Activated CD8-positive, alpha-beta T cell treated with anti-CD3 and anti-CD28 coated beads for 36 hours (primary cell): ENCODE measurements at places on chromosomes 5 and 9. TPM values are rescaled to one million over a fixed set of nuclear protein-coding genes. Genes with fewer than 3 reads are reported as not detected.

Gene LMAN2
- total RNA-seq, result 79.9 TPM

Gene IL5
- 1.6 TPM for total RNA-seq

Gene CDKN2B
- not detected for total RNA-seq

Gene ZNF883
- total RNA-seq, result 1.1 TPM

Gene KIAA0825
- total RNA-seq, result 0.32 TPM

Gene CNTNAP3B
- total RNA-seq, result not detected

DNA sequence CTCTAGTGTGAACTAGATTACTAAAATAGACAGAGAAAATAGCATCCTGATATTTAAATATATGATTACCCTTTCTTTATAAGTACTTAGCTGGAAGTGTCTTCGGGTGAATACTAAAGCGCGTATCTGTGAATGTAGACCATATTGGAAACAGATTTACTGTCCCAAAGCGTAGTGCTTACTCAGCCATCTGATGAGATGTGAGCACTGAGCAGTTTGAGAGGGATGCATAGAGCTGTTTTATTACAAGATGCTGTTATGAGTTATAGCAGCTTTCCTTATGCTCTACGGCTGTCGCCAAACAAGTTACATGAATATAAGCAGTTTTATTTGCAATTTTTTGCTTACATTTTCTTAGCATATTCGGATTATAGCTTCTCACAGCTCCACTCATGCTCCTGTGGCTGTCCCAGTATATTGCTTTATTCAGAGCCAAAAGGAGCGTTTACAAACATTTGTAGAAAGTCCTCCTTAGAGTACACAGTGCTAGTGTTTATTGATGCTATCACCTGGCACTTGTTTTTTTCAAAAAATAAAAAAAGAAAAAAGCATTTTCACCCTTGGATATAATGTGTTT, 981.4 kb upstream of the WWC1 start:
- no peak overlapping the region for H3K27ac ChIP-seq
- H3K4me3 ChIP-seq, result no peak overlapping the region
- H3K27me3 ChIP-seq, result no peaks in the 10 kb centered on the region
- DNase-seq, result no peak

DNA sequence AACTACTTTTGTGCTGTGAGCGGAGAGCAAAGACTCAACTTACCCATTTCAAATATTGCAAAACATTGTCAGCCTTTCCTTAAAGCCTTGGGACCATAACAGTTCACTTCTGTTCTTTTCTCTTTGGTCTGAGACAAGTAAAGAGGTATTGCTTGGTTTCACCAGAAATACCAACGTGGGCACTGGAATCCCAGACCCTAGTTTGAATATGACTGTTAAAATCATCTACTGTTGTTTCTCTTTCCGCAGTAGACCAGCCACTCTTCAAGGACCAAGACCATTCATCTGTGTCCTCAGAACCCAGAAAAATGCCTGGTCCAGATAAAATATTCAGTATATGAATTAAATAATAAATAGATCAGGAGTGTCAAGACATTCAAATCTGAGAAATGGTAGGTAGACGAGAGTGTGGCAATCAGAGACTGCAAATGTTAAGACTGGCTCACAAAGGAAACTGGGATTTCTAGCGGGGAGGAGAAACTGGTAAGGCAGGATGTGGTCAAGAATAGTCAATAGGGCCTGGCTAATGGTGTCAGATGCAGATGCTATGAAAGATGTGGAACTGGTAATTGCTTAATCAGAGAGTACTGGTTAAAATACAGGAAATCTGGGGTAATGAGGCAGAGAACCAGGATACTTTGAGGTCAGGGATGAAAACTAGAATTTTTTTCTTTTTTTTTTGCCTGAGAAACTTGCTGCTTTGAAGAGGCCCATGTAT, 82.1 kb upstream of the IL33 start:
- H3K27ac ChIP-seq, result no peak overlapping the region
- peaks cover 9% of the 10 kb centered on the region for H3K27me3 ChIP-seq
- peaks cover 4% of the 10 kb centered on the region for H3K4me1 ChIP-seq
- no peak overlapping the region for H3K4me3 ChIP-seq
- no peaks in the 10 kb centered on the region for H3K36me3 ChIP-seq
- DNase-seq, result peak; percentile 5

- no peak overlapping the region for H3K4me3 ChIP-seq
- H3K36me3 ChIP-seq, result no peaks in the 10 kb centered on the region
- no peak for DNase-seq
- no peaks in the 10 kb centered on the region for H3K4me1 ChIP-seq
- H3K27me3 ChIP-seq, result peaks cover 12% of the 10 kb centered on the region
- no peak overlapping the region for H3K27ac ChIP-seq
Measured at GRCh38 chr5:169029037-169029436, 271.9 kb downstream of the SLIT3 start.

DNA sequence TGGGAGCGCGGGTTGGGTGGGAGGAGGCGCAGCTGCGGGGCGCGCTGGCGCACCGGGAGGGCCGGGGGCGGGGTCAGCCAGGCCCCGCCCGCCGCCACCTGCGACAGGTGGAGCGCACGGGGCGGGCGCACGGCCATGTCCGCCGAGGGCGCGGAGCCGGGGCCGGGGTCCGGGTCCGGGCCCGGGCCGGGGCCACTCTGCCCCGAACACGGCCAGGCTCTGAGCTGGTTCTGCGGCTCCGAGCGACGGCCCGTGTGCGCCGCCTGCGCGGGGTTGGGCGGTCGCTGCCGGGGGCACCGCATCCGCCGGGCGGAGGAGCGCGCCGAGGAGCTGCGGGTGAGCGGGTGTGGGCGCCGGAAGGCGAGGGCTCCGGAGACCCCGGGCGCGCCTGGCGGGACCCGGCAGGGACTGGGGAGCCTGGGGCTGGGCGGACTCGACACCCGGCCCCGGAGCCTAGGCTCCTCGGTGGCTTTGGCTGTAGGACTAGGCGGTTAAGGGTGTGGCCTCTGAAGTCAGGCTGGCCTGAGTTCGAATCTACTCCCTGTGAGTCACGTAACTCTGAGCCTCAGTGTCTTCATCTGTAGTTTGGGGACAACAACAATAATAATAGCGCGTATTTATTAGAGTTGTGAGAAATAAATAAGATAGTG, at the start of gene BSPRY:
TSS of gene BSPRY (plus strand) at position 97 of the 650 bp plus-strand sequence. CDS start at position 136, 39 bp downstream.
- DNase-seq, result peak; percentile 50
- H3K4me3 ChIP-seq, result peak within 1 kb of the TSS; percentile 78
- peaks cover 13% of the 10 kb centered on the region for H3K27me3 ChIP-seq
- H3K4me1 ChIP-seq, result peaks cover 39% of the 10 kb centered on the region
- no peaks in the 10 kb centered on the region for H3K36me3 ChIP-seq

GRCh38 chr5:72602696-72603685, 95.8 kb upstream of the ZNF366 start:
- peaks cover 2% of the 10 kb centered on the region for H3K27me3 ChIP-seq
- no peak overlapping the region for H3K27ac ChIP-seq
- DNase-seq, result no peak
- H3K4me3 ChIP-seq, result no peak overlapping the region
- no peaks in the 10 kb centered on the region for H3K36me3 ChIP-seq

DNA sequence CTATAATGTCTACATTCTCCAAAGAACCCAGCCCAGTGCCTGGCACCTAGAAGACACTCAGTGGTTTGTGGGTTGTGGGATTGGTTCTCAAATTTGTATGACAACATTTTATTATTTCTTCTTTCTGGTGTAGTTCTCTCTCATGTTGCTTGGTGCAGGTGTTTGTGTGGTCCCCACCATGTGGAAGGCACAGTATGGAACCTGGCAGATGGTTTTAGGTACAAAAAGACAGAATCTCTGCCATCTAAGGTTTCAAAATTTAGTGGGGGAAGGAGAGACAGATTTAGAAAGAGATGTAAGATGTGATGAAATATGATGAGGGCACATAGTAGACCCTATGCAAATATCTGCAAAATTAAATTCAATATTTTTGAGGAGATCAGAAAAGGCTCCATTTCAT, 323.8 kb downstream of the CDK5RAP2 start:
- no peak overlapping the region for H3K27ac ChIP-seq
- H3K4me1 ChIP-seq, result no peaks in the 10 kb centered on the region
- H3K36me3 ChIP-seq, result no peaks in the 10 kb centered on the region
- DNase-seq, result no peak

DNA sequence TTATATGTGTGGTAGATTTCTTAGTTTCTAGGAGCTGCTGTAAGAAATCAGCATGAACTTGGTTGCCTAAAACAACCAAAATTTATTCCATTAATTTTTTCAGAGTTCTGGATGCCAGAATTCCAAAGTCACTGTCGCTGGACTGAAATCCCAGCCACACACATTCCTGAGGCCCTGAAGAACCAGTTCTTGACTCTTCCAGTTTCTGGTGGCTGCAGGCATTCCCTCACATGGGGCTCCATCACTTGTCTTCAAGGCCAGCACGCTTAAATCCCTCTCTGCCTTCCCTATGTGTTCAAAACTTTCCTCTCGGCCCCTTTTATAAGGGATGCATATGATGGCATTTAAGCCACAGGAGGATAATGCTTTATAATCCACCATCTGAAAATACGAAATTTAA, 1237.5 kb upstream of the CDH9 start:
- no peaks in the 10 kb centered on the region for H3K27me3 ChIP-seq
- no peak overlapping the region for H3K4me3 ChIP-seq
- DNase-seq, result no peak
- H3K36me3 ChIP-seq, result no peaks in the 10 kb centered on the region

DNA sequence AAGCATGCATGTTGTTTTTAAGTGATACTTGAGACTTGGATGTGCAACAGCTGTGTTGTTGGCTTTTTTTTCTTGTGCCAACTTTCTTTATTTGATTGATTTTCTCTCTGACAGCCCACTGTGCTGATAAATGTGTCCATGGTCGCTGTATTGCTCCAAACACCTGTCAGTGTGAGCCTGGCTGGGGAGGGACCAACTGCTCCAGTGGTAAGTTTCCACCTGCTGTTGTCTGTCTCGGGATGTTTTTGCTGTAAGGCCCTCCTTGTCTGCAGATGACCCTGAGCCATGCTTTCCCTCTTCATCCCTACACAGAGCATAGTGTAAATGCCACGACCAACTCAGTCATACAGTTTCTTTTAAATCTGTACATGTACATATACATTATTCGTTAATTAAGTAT, 79.2 kb downstream of the MEGF10 start:
- H3K4me1 ChIP-seq, result peaks cover 2% of the 10 kb centered on the region
- no peaks in the 10 kb centered on the region for H3K36me3 ChIP-seq
- no peak for DNase-seq
- no peak overlapping the region for H3K27ac ChIP-seq
- no peak overlapping the region for H3K4me3 ChIP-seq
- peaks cover 14% of the 10 kb centered on the region for H3K27me3 ChIP-seq

GRCh38 chr9:129823542-129823934, 398 bp downstream of the TOR1A start:
- DNase-seq, result peak; percentile 23
- peak overlapping the region; percentile 61 for H3K27ac ChIP-seq
- H3K4me3 ChIP-seq, result peak overlapping the region; percentile 86
- peaks cover 12% of the 10 kb centered on the region for H3K4me1 ChIP-seq
- peaks cover 36% of the 10 kb centered on the region for H3K36me3 ChIP-seq
- H3K27me3 ChIP-seq, result no peaks in the 10 kb centered on the region
